ENCODE measurements at places on chromosomes 6 and 20. TPM values are rescaled to one million over a fixed set of nuclear protein-coding genes. Genes with fewer than 3 reads are reported as not detected.
A peak's percentile ranks its signal among the peaks of the same experiment; 100 is the strongest.

DNA sequence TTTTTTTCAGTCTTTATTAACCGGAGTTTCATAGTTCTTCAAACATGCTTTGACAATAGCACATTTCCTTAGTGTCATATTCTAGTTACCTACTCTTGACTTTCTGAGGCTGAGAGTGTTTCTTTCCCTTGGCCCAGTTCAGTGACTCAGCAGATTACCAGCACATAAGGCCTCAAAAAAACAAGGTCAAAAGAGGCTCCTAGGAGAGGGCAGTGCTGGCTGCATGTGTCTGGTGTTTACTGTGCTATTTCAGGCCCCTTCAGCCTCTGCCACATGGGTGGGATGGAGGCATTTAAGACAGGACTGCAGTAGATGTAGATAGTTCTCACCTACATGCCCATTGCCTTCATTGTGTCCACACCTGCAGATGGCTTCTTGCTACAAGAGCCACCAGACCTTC lies 198.2 kb upstream of the SSTR4 start:
- no peak for ATAC-seq

DNA sequence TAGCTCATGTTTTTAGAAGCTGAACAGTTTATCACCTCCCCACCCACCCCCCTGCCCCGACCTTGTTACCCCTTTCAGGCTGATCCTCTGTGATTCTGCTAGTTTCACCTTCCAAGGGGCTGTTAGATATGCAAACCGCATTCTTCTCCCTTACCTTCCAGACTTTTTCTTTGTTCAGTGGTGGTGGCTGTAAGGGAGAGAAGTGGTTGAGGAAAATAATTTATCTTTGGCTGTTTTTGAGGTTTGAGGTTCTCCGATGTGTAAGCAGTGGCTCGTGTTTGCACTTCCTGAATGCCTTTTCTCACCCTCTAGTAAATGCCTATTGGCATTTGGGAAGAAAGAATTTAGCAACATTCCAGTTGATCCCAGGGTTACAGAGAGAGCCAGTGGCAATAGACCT lies 69.4 kb upstream of the KCNG1 start:
- no peak for ATAC-seq

GRCh38 chr20:24165301-24166122 lies 176.9 kb upstream of the GGTLC1 start:
- no peak for ATAC-seq

GRCh38 chr6:42281570-42281969 lies 63.9 kb upstream of the MRPS10 start:
- peak; percentile 48 for ATAC-seq

DNA sequence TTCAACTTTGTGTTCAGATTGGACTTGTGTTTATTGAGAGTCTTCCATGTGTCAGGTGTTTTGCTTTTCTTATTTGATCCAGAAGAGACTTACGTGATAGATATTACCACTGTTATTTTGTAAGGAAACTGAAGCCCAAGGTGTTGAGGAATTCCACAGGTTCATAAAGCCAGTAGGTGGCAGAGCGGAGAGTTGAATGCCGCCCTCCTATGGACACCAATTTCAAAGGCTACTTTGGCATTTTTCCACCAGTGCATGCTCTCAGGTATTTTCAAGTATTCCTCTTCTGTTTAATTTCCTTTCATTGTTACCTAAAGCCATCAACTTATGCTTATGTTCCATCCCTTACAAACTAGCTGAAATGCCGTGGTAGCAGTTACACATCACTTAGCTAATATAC lies 14.0 kb upstream of the COL10A1 start:
- ATAC-seq = no peak

DNA sequence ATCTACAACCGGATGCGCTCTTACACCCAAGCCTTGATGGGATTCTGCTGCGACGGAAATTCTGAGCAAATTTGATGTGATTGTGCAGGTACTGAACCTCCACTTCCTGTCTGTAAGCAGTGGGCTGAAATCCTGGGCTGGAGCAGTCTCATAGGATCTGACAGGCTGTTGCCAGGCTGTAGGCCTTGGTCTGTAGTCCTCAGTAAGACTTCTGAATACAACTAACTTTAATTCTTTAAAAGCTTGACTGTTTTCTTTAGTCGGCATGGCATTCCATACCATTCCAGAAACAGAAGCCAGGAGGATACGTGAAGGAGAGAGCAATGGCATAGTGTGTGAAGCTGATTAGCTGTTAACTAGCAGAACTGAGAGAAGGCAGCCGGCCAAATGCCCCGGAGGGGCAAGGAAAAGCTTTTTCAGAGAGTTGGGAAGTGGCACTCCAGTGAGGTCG lies 68.3 kb downstream of the ADTRP start:
- ATAC-seq = peak; percentile 25

GRCh38 chr6:152267967-152268845 lies 369.0 kb downstream of the SYNE1 start:
- ATAC-seq = no peak

GRCh38 chr6:134908906-134909516 lies 40.9 kb downstream of the ALDH8A1 start:
- ATAC-seq = peak; percentile 70

DNA sequence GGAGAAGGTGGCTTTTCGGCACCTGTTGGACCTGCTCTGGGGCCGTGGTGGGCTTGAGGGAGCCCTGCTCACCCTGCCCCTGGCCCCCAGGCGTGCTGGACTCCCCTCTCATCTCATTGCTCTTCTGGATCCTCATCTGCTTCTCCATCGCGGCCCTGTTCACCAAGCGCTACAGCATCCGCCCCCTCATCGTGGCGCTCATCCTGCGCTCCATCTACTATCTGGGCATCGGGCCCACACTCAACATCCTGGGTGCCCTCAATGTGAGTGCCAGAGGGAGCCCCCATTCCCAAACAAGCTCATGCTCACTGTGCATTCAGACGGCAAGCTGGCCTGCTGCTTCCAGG lies 22.4 kb downstream of the UQCC2 start:
- ATAC-seq = no peak

GRCh38 chr6:149200282-149200945 lies 117.1 kb upstream of the TAB2 start:
- no peak for ATAC-seq

LINC00237 gene
- total RNA-seq = not detected

RNF146 gene
- total RNA-seq = 12.8 TPM

PRR18 gene
- total RNA-seq = not detected

CFAP61 gene
- not detected for total RNA-seq

DEFB132 gene
- not detected for total RNA-seq

PSORS1C1 gene
- not detected for total RNA-seq

OPRM1 gene
- not detected for total RNA-seq

ROMO1 gene
- 93.0 TPM for total RNA-seq

HDGFL1 gene
- total RNA-seq = not detected

All from activated T-helper 17 cell treated with anti-CD3 and anti-CD28 coated beads, Interleukin-2, amount 50 U/mL, for 72 hours (primary cell).